ENCODE measurements at places on chromosomes 13 and 19.

DNA sequence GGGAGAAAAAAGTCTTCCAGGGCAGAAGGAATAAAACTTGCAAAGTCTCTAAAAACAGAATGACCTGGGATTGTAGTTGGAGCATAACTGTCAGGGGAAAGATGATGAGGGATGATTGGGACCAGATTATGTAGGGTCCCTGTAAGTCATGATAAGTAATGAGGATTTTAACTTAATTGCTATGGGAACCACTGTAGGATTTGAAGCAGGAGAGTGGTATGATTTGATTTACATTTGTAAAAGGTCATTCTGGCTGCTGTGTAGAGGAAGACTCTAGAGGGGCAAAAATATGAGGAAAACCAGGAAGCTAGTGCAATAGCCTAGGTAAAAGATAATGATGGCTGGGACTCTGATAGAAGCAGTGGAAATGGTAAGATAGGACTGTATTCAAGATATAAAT, 900.2 kb downstream of the DIAPH3 start:
- no peak for DNase-seq

- DNase-seq: no peak
Observed at GRCh38 chr13:91955546-91956355, 557.3 kb downstream of the GPC5 start.

DNA sequence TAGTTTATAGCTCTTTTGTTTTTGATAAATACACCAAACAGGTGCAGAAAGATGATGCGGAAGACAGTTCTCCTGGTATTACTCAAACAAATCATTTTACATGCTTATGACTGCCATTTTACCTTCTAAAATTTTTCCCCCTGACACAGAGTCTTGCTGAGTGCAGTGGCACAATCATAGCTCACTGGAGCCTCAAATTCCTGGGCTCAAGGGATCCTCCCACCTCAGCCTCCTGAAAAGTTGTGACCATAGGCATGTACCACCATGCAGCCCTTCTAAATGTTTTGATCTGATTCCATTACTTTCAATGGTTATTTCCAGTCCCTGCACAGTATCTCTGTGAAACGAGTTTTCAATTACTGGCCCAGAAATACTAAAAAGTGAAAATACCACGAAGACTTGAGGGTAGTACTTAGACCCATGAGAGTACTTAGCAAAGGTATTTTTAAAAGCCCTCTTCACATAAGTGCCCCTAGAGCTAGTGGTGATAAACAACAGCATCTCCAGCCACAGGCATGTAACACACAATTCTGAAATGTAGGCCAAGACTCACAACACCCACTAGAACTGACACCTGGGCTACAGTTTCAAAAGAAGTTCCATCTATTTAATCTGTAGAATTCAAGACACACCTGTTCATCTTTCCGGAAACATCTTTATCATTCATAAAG, 11.3 kb downstream of the HSPH1 start:
- DNase-seq: no peak

GRCh38 chr13:105276571-105276970, 1258.9 kb downstream of the EFNB2 start:
- DNase-seq: no peak
